ENCODE measurements at places on chromosomes 7 and 10. TPM values are rescaled to one million over a fixed set of nuclear protein-coding genes. Genes with fewer than 3 reads are reported as not detected.
A peak's percentile ranks its signal among the peaks of the same experiment; 100 is the strongest.

DNA sequence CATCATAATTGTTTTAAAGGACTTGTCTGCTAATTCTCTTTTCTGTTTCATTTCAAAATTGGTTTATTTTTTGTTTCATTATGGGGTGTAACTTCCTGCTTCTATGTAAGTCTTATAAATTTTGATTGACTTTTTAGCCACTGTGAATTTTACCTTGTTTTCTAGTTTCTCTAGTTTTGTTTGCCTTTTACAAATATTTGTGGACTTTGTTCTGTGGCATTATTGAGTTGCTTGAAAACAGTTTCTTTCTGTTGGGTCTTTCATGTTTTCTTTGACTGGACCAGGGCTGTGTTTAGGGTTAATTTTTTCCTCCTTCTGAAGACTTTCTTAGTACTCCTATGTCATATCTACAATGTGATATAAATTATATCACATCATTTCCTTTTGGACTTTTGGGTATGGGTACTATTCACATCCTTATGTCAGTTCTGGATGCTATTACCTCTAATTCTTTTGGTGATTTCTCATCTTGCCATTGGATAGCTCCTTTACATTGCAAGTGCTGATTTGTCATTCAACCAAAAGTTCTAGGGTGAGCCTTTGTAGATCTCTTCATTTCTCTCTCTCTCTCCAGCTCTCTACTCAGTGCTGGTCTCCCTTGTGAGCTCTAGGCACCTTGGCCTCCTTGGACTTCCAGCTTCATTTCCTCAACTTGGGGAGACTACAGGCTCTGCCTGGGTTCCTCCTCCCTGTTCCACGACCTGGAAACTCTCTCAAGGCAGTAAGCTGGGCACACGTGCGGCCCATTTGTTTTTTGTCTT is 36.9 kb downstream of the MLLT10 start:
- peaks cover 10% of the 10 kb centered on the region for H3K4me1 ChIP-seq
- DNase-seq = no peak
- H3K36me3 ChIP-seq = no peaks in the 10 kb centered on the region
- no peaks in the 10 kb centered on the region for H3K27me3 ChIP-seq
- no peak overlapping the region for H3K27ac ChIP-seq
- no peak overlapping the region for H3K4me3 ChIP-seq

FRMPD2 gene
- total RNA-seq = 0.16 TPM

- no peak for DNase-seq
- no peak overlapping the region for H3K27ac ChIP-seq
- H3K4me3 ChIP-seq = no peak overlapping the region
These were observed 273.5 kb upstream of the NPY start for GRCh38 chr7:24010495-24010894.

C10orf62 gene
- total RNA-seq = 0.63 TPM

SH2D4B gene
- not detected for total RNA-seq

DNA sequence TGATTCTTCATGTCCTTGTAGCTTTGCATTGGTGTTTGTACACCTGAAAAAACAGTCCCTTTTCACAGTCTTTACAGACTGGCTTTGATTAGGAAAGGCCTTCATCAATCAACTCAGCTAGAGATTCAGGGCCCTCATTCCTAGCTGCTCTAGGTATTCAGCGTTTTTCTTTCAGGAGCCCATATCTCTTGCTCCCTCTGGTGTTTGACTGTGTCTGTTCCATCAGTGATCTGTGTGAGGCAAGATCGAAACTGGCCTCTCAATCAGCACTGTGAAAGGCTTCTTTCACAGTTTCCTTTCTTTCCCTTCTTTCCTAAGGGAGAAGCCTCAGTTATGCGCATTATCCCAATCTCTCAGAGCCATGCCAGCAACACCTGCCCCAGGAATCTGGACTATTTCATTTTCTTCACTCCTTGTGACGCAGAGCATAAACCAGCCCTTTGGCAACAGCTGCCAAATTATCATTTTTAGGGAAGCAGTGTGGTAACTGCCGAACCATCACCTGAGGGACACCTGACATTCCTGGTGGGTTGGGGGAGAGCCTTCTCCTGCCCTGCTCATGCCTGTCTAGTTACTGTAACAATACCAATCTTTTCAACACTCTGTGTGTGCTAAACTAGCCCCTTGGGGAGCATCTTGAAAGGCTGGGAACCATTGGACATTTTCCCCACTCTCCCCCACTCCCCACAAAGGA is 75.7 kb upstream of the CCDC71L start:
- H3K4me3 ChIP-seq = no peak overlapping the region
- no peaks in the 10 kb centered on the region for H3K27me3 ChIP-seq
- H3K36me3 ChIP-seq = no peaks in the 10 kb centered on the region
- no peak overlapping the region for H3K27ac ChIP-seq

GRCh38 chr7:123557398-123558288 is at the start of gene NDUFA5:
NDUFA5 (minus strand) TSS chr7:123557818; CDS start chr7:123557795, 23 bp downstream.
- H3K4me1 ChIP-seq = peaks cover 28% of the 10 kb centered on the region
- peak within 1 kb of the TSS; percentile 78 for H3K4me3 ChIP-seq
- peak; percentile 96 for DNase-seq
- H3K36me3 ChIP-seq = no peaks in the 10 kb centered on the region
- H3K27ac ChIP-seq = peak within 1 kb of the TSS; percentile 84

ANKRD22 gene
- total RNA-seq = 17.4 TPM

- H3K27ac ChIP-seq = no peak overlapping the region
- no peaks in the 10 kb centered on the region for H3K36me3 ChIP-seq
- DNase-seq = no peak
- H3K4me3 ChIP-seq = no peak overlapping the region
- H3K27me3 ChIP-seq = no peaks in the 10 kb centered on the region
These were observed 231.8 kb downstream of the PTEN start for GRCh38 chr10:88095223-88095721.

CTAGE4 gene
- 0.69 TPM for total RNA-seq

DNA sequence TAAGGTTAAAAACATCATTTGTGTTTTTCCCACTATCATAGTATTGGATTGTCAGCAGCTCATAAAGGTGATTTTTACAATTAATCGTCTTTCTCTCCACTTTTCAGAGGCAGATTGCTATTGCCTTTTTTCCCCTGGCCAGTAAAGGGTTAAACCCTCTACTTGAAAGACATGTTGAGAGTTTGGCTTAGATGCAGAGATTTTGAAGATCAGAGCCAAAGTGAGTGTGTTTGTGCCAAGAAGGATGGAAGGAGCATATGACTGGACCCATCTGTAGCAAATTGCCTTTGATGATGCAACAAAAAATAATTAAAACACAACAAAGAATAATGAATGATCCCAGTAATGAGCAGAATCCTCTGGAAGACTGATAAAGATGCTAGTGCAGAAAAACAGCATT is 373.1 kb downstream of the MALRD1 start:
- H3K4me3 ChIP-seq = no peak overlapping the region
- no peak overlapping the region for H3K27ac ChIP-seq
- no peaks in the 10 kb centered on the region for H3K4me1 ChIP-seq
- H3K27me3 ChIP-seq = no peaks in the 10 kb centered on the region
- no peaks in the 10 kb centered on the region for H3K36me3 ChIP-seq

GRCh38 chr7:104469166-104469820 is 140.9 kb downstream of the LHFPL3 start:
- H3K4me1 ChIP-seq = no peaks in the 10 kb centered on the region
- H3K27ac ChIP-seq = peak overlapping the region; percentile 24
- no peaks in the 10 kb centered on the region for H3K27me3 ChIP-seq
- no peak overlapping the region for H3K4me3 ChIP-seq
- no peaks in the 10 kb centered on the region for H3K36me3 ChIP-seq

GRCh38 chr10:19819419-19820033 is 3.3 kb downstream of the PLXDC2 start:
- H3K4me1 ChIP-seq = peaks cover 5% of the 10 kb centered on the region
- H3K36me3 ChIP-seq = no peaks in the 10 kb centered on the region
- no peaks in the 10 kb centered on the region for H3K27me3 ChIP-seq
- DNase-seq = peak; percentile 25
- peak overlapping the region; percentile 7 for H3K27ac ChIP-seq
